ENCODE measurements at places on chromosomes 6 and 20.
A peak's percentile ranks its signal among the peaks of the same experiment; 100 is the strongest.

DNA sequence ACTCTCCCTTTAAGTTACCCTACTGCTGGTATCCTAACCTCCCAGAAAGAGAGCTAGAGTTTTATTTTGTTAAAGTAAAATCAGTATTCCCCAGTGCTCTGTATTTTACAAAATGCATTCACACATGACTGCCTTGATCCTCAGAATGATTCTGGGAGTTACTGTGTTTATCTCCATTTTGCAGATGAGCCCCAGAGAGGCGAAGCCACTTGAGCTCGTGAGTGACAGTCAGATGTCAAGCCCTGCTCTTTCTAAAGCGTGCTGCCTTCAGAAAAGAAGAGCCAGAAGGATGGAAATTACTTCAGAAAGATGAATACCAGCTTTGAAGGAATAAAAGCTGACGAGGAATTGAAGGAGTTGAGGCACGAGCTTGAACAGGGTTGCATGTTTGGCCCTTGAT is 14.1 kb upstream of the OSER1 start:
- DNase-seq, result no peak

- DNase-seq, result no peak
Observed at GRCh38 chr6:131936156-131936555, 15.0 kb downstream of the CCN2 start.

- DNase-seq, result no peak
Observed at GRCh38 chr6:85432554-85432953, 17.3 kb upstream of the NT5E start.

DNA sequence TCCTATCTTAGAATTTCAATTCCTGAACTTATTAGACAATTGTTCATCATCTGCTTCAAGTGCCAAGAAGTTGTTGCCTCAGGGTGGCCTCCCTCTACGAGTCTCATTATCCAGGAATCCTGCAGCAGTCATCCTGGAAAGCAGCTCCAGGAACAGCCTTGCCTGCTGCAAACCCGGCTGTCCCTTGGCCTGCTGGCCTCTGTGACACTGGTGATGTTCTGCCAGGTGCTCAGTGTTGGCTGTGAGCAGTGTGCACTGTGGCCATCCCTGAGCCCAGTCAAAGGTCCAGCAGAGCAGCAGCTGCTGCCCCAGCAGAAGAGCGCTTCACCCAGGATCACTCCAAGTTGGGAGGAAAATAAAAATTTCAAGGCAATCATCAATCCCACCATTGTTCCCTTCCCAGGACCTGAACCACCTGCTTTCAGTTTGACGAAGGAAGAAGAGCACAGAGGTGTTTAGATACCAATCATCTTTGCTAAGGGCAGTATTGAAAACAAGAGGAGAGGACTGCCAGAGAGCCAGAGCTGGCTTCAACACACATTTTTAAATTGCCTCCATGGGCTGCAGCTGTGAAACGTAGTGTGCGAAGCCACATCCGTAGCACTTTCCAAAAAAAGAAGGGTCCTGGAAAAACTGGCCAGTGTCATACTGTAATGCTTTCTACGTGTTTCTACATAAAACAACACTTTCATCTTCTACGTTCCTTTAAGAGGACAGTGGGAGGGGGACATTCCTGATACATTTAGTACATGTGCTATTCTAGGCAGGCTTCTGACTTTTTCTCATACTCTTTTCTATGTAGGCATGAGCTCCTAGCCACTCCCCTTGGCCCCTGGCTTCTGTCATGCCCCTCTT is 7.2 kb upstream of the FAM50B start:
- peak; percentile 96 for DNase-seq

DNA sequence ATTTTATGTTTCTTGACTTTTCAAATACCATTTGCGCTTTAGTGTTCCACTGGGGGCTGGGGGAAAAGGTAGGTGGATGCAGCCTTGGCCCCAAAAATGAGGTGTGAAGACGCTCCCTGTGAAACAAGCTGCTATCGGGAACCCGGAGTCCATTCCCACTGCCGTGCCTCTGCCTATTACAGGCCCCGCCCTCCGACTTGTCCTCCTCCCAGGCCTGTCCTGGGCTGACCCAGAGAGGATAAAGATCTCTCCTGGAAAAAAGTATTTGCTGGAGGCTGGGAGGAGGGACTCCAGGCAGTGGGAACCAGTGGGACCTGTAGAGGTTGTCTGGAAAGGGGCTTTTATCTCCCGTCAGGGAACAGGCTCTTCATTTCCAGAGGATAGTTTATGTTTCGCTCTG is 215.0 kb downstream of the SLC24A3 start:
- DNase-seq, result peak; percentile 41

DNA sequence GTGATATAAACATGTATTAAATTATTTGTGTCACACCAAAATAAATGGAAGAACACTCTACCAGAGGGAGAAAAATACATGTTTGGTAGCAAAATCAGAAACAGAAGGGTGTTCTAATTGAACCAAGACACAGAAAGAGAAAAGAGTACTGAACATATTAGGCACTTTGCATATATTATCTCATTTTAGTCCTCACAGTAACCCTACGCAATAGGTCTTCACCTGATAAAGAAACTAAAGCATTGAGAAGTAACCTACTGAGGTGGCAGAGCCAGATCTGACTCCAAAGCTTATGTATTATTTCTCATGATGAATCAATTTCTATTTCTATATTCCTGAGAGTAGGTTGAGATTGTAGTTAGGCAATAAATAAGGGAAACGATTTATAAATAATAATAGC is 77.7 kb downstream of the FYN start:
- no peak for DNase-seq

DNA sequence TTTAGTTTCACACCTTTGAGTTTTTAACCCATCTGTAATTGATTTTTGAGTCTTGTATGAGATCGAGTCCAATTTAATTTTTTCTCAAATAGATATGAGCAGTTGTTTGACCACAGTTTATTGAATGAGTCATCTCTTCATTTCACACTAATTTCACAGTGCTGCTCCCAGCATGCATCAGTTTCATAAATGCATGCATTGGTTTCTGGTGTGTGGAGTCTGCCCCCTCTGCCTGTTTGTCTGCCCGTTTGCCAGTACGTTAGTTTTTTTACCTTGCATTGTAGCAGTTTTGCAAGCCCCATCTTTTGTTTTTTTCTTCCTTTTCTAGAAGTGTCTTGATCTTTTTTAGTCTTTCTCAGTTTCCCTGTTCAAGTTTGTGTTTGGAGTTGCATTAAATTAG is 11.9 kb downstream of the SLX4IP start:
- peak; percentile 71 for DNase-seq

DNA sequence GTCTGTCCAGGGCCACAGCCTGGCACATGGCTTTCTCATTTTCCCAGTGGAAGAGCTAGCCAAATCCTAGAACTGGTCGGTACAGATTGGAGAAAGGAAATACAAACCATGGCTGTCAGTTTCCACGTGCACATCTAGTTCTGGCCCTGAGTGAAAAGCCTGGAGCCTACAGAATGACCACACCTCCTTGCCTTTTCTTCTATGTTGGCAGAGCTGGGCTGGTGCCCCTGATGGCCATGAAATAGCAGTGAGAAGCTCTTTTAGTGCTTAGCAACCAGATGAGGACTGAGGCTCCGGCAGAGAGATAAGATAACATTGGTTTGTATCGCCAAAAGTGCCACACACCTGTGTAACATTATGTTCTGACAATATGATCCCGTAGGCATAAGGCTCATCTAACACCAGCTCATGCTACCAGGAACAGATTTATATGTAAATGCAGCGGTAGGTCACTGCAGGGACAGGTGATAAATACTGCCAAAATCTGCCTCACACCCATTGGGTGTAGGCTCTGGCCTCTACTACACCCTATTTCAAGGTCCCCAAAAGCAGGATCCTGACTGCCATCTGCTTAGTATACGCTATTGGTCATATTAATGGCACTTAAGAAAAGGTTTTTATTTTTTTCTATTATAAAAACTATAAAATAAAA is 39.9 kb upstream of the TBC1D7 start:
- no peak for DNase-seq

DNA sequence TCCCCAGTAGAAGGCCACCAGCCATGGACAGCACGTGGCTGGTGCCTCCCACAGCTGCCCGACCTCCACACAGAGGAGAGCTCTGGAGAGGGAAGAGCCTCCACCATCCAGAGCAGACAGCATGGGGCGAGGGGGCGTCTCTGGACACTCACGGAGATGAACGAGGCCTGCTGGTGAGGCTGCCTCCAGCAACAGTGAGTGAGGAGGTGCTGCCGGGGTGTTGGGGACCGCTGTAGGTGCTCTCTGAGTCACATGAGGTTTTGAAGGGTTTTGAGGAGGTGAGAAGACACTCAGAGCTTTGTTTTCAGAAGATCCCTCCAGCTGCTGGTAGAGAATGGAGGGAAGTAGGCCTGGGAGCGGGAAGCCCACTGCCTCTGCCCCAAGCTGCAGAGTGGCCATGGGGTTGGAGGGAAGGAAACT is 65.6 kb downstream of the THBS2 start:
- no peak for DNase-seq

DNA sequence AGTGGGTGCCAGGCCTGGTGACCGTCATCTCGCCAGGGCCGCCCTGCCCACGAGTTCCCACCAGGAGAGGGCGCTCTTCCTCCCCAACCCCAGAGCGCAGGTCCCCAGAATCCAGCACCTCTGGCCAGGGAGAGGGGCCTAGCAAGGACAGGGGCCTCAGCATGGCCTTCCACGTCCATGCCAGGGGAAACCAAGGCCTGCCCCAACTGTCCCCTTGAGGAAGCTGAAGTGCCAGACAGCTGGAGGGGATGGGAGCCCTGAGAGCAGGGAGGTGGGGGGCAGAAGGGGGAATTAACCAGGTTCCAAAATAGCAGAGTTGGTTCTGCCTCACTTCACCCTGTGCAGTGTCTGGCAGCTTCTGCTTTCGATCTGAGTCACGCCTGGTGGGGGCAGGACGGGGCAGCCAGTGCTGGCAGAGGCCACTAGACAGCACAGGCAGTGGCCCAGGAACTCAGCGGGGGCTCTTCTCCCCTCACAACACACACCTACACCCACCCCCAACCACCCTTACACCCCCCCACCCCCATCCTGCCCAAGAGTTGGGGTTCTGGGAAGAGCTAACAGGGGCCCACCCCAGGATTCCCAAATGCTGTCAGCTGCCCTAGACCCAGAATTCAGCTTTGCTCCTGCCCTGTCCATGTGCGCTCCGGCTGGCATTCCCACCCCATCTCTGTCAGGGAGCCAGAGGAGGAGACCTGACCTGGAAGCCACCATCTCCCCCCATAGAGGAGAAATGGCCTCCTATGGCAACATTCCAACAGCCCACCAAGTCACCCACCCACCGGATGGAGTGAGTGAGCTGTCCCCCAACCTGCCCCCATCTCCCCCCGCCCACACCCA is 29.2 kb downstream of the TFEB start:
- peak; percentile 79 for DNase-seq

GRCh38 chr20:4112481-4113421 is 97.4 kb upstream of the RNF24 start:
- DNase-seq, result peak; percentile 70

- DNase-seq, result no peak
Observed at GRCh38 chr20:48076247-48076646, 291.0 kb upstream of the SULF2 start.

DNA sequence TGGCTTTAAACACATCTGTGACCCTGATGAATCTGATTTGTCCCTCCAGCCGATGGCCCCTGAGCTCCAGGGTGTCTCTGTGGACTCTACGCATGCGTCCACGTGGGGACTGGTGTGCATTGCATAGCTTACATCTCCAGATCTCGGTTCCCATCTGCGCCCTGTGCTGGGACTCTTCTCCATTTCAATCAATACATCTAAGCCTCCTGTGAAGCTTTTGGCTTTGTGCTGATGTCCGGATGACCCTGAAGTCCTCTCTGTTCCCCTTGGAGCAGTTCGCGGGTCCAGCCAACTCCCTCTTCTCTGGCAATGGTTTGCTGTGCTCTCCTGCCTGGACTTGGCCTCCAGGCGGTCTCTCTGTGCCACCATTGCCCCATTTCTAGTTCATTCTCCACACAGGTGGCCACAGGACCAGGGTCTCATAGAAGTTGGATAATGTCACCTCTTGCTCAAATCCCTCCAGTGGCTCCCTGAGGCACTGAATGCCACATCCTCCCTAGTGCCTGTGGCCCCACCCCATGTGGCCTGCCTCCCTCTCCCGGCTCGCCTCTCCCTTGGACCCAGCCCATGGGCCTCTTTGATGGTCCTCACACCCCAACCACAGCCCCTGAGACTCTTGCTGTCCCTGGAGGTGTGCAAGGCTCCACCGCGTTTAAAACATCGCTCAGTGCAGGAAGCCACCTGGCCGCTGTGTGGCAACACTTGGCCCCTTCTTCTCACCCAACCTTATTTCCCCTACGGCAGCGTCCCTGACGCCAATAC is 155.4 kb downstream of the SYCP2 start:
- DNase-seq, result no peak

- DNase-seq, result no peak
Observed at GRCh38 chr20:59728722-59729430, 124.5 kb downstream of the PHACTR3 start.

- no peak for DNase-seq
Observed at GRCh38 chr6:154261688-154262397, 94.8 kb downstream of the IPCEF1 start.

DNA sequence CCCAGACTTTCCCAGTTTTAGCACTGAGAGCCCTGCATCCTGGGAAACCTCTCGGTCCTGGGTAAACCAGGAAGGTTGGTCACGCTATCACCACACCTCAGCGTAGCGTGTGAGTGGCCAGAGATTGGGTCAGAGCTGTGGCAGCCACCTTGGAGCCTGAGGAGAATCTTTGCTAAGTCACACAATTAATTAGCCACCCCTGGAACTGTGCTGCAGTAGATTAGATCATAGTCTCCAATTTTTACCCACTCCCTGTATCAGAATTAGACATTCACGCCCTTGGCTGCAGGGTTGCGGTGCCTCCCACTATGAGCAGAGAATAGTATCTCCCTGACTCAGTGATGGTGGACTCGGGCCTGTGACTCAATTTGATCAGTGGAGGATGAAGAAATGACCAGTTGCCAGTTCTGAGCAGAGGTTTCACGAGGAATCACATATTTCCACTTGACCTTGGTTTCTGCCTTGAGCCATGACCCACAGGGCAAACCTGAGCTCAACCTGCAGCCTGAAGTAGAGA is 6.0 kb upstream of the PTGIS start:
- DNase-seq, result peak; percentile 71

GRCh38 chr6:154012852-154013251 is 26.2 kb upstream of the OPRM1 start:
- no peak for DNase-seq

DNA sequence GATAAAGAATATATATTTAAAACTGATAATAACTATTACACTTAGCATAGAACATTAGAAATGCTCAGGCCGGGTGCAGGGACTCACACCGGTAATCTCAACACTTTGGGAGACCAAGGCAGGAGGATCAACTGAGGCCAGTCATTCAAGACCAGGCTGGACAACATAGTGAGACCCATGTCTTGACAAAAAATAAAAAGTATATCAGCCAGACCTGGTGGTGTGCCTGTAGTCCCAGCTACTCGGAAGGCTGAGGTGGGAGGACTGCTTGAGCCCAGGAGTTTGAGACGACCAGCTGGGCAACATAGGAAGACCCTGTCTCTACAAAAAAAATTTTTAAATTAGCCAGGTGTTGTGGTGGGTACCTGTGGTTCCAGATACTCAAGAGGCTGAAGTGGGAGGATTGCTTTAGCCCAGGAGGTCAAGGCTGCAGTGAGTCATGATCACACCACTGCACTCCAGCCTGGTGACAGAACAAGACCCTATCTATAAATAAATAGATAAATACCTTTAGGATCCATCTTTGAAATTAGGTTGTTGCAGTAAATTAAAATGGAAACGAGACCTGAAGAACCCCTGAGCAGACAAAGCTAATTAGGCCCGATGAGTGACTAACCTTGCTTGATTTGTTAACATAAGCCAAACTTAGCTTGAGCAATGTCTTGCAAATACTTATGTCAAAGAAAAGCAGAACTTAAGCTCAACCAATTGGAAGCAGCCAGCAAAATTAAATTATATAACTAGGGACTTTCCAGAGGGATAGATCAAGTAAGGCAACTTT is 75.8 kb upstream of the E2F3 start:
- DNase-seq, result no peak

- DNase-seq, result no peak
Observed at GRCh38 chr6:50285735-50286134, 236.0 kb upstream of the DEFB112 start.

All from EH (cell line).